Right renal pelvis (tissue), 4 donors: ENCODE measurements at places on chromosomes 3 and 15. TPM values are rescaled to one million over a fixed set of nuclear protein-coding genes. Genes with fewer than 3 reads are reported as not detected.

DNA sequence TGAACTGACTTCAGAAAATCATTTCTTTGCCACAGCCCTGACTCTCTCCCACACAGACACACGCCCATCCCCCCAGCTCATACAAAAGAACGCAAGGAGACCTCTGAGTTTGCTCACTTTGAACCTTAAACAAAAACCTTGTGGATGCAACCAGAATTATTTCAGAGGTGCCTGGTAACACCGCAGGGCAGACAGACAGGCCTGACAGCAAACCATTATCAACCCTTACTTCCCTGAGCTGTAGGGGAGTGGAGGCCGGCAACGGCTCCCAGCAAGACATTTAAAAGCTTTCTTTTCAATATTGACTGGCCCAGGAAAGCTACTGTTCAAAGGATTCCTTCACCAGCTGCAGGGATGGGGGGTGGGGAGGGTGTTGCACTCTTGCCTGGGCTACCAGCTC lies 2.0 kb upstream of the EFCC1 start:
- no peak for DNase-seq

- no peak for DNase-seq
These were observed 100.9 kb downstream of the MEGF11 start for GRCh38 chr15:66152650-66153049.

DNA sequence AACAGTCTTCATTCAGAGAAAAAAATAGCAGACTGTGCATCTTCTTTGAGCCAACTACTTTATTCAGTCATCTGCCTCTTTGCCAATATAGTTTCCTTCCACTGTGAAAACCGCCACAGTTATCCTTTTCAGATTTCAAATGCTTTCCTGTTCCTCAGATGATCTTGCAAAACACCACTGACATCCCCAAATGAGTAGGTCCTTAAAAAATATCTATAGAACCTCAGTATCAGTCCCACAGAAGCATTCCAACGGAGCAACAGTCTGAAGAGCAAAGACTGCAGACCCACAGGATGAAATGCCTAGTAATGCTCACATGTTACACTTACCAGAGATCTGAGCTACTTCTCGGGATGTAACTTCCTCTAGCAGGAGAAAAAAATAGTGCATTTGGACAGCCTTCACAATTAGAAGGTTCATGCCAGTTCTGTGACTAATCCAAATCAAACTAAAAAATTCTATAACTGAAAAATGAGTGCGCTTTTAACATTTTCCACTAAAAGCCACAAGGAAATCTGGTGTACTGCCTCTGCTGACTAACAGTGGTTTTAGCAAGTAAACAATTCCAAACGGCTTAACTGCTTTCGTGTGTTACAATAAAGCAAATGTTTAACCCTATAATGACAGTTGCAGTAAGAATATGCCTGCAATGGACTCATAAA lies at the start of gene ANKRD28:
Gene ANKRD28 (minus strand): TSS at position 338 of the 662 bp plus-strand sequence. CDS start 1,458 bp downstream, outside the sequence.
- DNase-seq = no peak

GRCh38 chr3:193865339-193865738 lies 270.6 kb upstream of the HES1 start:
- DNase-seq = no peak

GRCh38 chr3:140761076-140761639 lies 83.3 kb downstream of the TRIM42 start:
- no peak for DNase-seq

DNA sequence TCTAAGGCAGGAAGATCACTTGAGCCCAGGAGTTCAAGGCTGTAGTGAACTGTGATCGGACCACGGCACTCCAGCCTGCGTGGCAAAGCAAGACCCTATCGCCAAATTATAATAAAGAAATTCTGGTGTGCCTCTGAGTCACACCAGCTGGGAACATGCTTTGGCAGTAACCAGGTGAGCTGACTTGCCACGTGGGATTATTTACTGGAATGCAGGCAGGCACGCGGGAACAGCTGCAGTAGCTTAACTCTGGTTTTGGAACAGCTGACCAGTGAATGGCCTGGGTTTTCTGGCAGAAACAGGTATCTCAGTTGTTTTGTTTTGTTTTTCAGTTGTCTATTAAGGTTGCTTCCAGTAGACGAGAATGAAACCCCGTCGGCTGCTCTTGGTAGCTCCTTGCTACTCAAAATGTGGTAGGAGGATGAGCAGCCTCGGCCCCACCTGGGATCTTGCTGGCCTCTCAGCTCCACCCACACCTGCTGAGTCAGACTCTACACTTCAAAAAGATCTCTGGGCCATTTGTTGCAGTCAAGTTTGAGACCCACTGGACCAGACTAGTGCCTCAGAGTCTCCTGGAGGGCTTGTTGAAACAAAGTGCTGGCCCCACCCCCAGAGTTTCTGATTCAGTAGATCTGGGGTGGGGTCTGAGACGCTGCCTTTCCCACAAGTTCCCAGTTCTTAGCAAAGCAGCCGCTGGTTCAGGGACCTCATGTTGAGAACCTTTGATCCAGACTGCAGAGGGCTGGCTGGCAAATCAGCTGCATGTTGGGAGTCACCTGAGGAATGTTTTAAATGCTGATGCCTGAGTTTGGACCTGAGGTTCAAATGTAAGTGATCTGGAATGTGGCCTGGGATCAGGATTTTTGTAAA lies 26.6 kb downstream of the IDH2 start:
- no peak for DNase-seq

GRCh38 chr15:64948916-64949315 lies 37.2 kb downstream of the ANKDD1A start:
- DNase-seq = no peak

DNA sequence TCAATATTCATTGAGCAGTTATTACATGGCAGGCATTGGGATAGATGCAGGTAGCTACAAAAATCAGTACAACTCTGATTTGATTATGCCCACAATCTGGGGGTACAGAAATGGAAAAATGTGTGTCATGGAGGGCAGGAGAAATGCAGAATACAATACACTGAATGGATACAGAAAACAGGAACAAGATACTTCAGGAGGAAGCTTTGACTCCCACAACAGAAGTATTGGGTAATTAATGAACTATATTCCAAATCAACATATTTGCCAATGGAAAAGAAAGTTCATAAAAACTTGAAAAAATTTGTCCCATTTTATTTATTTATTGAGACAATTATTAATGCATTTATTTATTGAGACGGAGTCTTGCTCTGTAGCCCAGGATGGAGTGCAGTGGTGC lies 207.0 kb downstream of the SUCLG2 start:
- no peak for DNase-seq

- DNase-seq = no peak
These were observed 455.7 kb downstream of the ZIC1 start for GRCh38 chr3:147864754-147865354.

DNA sequence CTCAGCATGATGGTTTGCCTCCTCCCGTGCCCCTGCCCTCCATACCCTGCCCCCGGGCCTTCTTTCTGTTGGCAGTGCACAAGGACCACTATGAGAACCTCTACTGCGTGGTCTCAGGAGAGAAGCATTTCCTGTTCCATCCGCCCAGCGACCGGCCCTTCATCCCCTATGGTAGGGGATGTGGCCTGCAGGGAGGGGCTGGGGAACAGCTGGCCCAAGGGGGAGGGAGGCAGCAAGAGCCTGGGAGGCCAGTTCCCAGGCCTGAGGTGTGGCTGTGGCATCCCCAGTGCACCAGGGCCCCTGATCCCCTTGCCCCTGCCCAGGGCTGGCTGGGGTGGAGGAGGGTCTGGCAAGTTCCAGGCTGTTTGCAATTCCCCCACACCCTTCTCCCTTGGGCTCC lies 2.6 kb upstream of the PLA2G4B start:
- DNase-seq = no peak

DNA sequence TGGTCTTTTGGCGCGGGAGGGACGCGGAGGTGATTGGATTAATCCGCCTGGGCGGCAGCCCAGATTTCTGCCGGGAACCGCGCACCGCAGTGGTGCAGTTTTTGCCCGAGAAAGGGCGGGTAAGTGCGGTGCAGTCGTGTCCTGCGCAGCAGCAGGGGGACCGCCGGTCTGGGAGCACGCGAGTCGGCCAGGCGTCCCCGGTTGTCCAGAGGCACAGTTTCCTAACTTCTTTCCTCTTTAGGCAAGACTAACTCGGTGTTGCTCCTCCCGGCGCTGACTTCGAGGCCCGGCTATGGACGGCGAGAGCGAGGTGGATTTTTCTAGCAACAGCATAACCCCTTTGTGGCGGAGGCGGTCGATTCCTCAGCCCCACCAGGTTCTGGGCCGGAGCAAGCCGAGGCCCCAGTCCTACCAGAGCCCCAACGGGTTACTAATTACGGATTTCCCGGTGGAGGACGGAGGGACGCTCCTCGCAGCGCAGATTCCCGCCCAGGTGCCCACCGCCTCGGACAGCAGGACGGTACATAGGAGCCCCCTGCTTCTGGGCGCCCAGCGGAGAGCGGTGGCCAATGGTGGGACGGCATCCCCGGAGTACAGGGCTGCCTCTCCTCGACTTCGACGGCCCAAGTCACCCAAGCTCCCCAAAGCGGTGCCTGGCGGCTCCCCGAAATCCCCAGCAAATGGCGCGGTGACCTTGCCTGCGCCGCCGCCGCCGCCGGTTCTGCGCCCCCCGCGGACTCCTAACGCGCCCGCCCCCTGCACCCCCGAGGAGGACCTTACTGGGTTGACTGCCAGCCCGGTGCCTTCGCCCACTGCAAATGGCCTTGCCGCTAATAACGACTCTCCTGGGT lies 736 bp downstream of the ARHGEF26 start:
- no peak for DNase-seq

- no peak for DNase-seq
These were observed 172.6 kb upstream of the CNTN3 start for GRCh38 chr3:74787011-74787410.

DNA sequence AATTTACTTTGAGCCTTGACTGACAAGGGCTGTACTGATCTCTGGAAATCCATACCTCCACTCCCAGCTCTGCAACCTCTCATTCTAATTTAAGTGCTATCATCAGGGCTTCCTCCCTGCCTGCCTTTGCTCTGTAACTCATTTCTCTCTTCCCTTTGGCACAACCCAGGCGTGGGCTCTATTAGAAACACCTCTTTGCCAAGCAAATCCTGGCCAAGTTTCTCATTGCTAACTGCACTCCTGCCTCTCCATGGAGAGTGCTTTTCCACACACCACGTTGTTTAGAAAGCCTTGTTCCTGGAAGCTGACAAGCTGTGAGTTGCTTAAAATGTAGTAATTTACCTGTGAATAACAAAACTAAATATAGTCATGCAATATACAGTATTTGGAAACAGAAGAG lies 20.1 kb upstream of the FSTL1 start:
- no peak for DNase-seq

DNA sequence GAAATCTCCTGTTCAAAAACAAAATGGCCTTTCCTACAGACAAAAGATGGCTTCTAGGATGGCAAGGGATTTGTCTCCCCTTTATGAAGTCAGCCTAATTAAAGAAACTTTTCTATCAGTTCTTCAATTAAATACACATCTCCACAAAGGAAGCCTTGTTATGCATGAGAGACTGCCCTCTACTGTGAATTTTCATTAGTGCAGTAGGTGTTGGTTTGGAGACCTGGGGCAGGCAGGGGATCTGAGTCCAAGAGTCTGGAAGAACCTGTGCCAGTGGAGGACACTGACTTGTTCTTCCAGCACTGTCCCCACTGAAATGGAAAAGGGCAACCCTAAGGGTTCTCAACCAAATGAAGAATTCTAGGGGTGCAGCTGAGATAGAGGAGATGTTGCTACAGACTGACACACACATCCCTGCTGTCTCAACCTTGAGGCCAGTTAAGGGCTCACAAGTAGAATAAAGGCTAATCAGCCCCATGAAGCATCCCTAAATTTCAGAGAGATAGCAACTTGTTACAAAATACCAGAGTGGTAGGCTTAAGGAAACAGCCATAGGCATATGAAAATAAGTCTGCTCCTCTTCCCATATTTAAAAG lies 174.0 kb upstream of the PRICKLE2 start:
- DNase-seq = peak; percentile 57

GRCh38 chr3:98021830-98022560 lies 13.1 kb downstream of the GABRR3 start:
- peak; percentile 33 for DNase-seq

DNA sequence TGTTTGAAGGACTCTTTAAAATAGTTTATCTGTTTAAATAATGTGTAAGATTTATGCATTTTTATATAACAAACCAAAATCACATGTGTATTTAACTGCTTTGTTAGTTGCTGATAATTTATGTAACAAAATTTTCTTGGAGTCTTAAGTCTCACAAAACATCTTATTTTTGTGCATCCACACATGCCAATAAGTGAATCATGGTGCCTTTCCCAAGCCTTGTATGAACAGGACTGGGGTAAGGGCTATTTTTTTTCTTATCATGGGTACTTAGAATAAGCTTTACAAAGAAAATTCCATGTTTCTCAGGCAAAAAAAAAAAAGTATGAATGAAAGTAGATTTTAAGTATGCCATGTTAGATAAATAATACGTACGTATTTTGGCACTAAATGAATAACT lies 132.9 kb upstream of the LRRFIP2 start:
- DNase-seq = no peak

- peak; percentile 8 for DNase-seq
These were observed 93.1 kb downstream of the STAG1 start for GRCh38 chr3:136658946-136659682.

GRCh38 chr15:34973512-34973911 lies 4.0 kb upstream of the AQR start:
- no peak for DNase-seq

DNA sequence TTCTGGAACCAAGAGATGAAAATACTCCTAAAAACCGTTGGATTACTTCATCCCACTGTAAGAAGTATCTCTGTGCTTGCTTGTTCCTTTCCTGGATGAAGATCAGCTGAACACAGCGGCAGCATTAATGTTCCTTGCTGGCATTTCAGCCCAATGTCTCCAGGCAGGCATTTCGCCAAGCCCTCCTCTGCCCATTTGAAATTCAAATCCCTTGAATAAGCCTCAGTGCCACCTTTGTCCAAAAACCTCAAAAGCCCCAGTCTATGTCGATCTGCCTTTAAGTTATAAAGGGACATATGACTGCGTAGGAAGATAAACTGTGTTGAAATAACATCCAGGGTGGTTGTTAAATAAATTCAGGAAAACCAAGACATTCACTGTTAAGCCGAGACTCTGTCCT lies 156.8 kb upstream of the PDZRN3 start:
- DNase-seq = no peak

DNA sequence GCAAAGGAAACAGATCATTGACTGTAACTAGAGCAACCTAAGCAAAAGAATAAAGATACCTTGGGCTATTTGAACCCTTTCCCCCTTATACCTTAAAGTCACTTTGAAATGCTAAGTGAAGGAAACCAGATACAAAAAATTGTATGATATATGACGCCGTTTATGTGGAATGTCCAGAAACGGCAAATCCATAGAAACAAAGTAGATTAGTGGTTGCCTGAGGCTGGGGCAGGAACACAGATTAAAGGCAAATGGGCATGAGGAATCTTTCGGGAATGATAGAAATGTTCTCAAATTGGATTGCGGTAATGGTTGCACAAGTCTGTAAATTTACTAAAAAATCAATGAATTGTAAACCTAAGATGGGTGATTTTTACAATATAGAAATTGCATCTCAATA lies 160.1 kb upstream of the CCDC54 start:
- DNase-seq = no peak

OR5K2 gene
- not detected for polyA plus RNA-seq

PTH1R gene
- 157 TPM for polyA plus RNA-seq

IL17RE gene
- polyA plus RNA-seq = 11.5 TPM

ARGFX gene
- not detected for polyA plus RNA-seq

TRIM69 gene
- polyA plus RNA-seq = 23.7 TPM

TPRG1 gene
- 0.57 TPM for polyA plus RNA-seq

PPARG gene
- polyA plus RNA-seq = 37.3 TPM

MON1A gene
- polyA plus RNA-seq = 7.6 TPM

SNX33 gene
- polyA plus RNA-seq = 20.9 TPM

P2RY14 gene
- polyA plus RNA-seq = 0.99 TPM

CD200R1 gene
- polyA plus RNA-seq = 0.96 TPM

MYO5C gene
- 22.5 TPM for polyA plus RNA-seq
